Placental pericyte (primary cell): ENCODE measurements at places on chromosomes 1 and 21. TPM values are rescaled to one million over a fixed set of nuclear protein-coding genes. Genes with fewer than 3 reads are reported as not detected.

BCAR3 gene
- 41.6 and 82.3 TPM in 2 replicates for total RNA-seq

C1orf115 gene
- total RNA-seq, result 1.3 and 2.4 TPM in 2 replicates

LSS gene
- total RNA-seq, result 115 and 261 TPM in 2 replicates

SYT6 gene
- total RNA-seq, result 0.22 TPM in 1 of 2 replicates, not detected in the other

C1orf141 gene
- total RNA-seq, result not detected in 2 replicates

LCE2A gene
- 0.57 TPM in 1 of 2 replicates, not detected in the other for total RNA-seq
